ENCODE measurements at places on chromosomes 5 and 9.

DNA sequence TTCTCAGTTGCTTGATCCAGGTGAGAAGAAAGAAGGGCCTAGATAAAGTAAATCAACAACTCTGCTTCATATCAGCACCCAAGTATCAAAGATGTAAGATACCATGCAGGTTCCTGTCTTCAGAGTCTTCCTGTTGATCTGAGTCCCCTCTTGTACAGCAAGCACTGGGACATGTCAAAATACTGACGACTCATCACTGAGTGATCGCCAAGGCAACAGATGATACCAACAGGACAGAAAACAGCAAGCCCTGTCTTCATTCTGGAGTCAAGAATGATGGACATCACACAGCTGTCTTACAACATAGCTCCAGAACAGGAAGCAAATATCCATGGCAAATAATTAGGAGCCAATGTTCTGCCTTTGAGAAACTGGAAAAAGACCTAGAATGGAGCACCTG is 83.7 kb downstream of the TARS1 start:
- no peak for DNase-seq

GRCh38 chr9:6845880-6846279 is 88.1 kb downstream of the KDM4C start:
- no peak for DNase-seq

- no peak for DNase-seq
Observed at GRCh38 chr9:138024831-138025291, 147.3 kb downstream of the CACNA1B start.

- DNase-seq: no peak
Observed at GRCh38 chr5:139017624-139018023, 142.5 kb upstream of the LRRTM2 start.

- no peak for DNase-seq
Observed at GRCh38 chr5:17860660-17861315, 226.5 kb downstream of the TAF11L14 start.

DNA sequence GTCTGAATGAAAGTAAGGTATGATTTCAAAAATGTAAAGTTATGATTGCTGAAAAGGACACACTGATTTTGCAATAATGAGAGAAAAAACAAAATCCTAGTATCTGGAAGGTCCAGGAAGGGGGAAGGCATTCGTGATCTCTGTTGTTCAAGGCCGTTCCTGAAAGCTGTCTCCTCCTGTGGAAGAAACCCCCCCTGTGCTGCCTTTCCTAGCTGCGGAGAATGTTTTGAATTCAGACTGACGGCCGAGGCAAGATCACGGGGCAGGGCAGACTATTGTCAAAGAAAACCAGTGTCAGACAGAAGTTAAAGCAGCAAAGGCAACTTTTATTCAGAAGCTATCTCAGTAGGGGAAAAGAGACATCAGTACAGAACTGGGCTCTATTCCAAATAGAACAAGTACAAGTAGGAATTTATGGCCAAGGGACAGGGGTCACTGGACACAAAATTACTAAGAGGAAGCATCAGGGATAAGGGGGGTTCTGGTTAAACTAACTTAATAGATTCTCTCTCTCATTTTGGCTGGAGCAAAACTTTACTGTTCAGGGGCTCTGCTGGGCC is 61.9 kb upstream of the IGFBPL1 start:
- DNase-seq: no peak

GRCh38 chr5:124634228-124634739 is 112.2 kb downstream of the ZNF608 start:
- DNase-seq: no peak

DNA sequence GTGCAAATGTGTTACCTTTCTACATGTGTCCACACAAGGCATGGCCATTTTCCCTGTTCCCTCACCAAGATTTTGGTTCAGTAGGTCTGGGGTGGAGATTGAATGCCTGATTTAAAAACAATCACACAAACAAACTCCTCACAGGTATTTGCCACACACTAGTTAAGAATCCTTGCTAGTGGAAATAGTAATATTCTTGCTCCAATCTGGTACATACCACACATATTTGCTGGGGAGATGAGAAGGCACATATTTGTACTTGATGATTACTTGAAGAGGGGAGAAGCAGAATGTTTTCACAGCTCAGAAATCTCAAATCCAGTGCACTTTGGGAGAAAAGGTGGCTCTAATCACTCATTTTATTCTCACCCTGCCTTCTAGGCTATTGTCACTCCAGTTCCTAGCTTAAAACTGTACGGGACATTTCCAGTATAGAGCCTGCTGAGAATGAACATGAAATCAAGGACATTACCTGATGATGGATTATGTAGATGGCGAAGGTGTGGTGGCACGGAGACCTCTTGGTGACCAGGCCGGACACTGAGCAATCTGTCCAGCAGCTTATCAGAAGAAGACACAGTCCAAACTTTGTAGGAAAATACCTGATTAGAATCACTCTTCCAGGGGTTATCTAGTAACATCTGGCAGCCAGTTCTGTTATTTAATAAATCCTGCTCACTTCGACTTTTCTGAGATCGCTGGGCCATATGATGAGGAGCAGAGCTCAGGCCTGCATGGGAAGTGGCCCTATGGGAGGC is 116.1 kb upstream of the IL6ST start:
- DNase-seq: no peak

DNA sequence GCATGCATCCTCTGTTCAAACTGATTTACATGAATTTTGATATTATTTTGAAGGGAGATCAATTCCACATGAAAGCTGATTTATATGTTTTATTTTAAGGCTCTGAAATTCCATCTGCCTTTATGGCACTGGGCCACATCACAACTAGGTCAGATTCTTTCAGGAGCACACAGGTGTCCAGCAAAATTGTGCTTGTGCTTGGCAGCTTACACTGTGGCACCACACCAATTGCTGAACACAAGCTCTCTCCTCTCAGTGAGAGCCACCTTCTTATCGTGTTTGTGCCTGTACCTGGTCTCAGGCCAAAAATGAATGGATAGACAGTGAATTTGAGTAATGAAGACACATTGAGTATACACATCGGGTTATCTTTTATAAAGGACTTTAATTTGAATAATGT is 200.4 kb downstream of the CDH10 start:
- DNase-seq: no peak

DNA sequence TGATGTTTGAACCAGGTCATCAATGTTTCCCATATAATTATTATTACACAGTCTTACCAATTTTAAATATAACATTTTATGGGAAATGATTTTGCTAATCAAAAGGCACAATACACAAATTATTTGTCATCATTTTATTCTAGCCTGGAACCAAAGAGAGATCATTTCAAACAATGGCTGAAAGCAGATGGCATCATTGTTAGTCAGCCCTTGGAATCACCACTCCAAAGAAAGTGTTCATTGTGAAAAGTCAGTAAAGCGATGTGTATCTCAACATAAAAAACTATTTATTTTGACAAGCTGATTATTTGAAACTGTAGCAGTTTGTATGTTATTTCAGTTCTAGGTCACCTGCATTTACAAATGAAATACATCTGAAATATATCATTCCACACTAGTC is 1068.7 kb downstream of the CDH12 start:
- DNase-seq: no peak

DNA sequence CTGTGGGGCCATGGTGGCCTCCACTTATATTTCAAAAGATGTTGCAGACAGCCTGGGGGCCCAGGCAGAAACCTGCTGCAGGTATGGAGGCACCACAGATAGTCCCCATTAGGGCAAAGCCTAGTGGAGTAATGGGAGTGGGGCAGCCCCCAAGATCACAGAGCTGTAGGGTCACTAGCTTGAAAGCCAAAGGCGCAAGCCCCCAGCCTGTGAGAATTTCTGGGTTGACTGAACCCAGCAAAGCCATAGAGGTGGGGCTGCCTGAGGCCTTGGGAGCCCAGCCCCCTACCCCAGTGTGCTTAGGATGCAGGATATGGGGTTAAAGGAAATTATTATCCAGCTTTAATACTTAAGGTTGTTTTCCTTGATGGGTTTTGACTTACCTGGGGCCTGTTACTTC is 165.3 kb upstream of the FBN2 start:
- no peak for DNase-seq

- no peak for DNase-seq
Observed at GRCh38 chr5:129110742-129111141, 16.2 kb downstream of the ISOC1 start.

All from nucleus accumbens (tissue), 56 donors.